ENCODE measurements at places on chromosomes 7 and 10. TPM values are rescaled to one million over a fixed set of nuclear protein-coding genes. Genes with fewer than 3 reads are reported as not detected.

GRCh38 chr10:86709396-86710185, 41.3 kb downstream of the LDB3 start:
- no peak overlapping the region for H3K27ac ChIP-seq

DNA sequence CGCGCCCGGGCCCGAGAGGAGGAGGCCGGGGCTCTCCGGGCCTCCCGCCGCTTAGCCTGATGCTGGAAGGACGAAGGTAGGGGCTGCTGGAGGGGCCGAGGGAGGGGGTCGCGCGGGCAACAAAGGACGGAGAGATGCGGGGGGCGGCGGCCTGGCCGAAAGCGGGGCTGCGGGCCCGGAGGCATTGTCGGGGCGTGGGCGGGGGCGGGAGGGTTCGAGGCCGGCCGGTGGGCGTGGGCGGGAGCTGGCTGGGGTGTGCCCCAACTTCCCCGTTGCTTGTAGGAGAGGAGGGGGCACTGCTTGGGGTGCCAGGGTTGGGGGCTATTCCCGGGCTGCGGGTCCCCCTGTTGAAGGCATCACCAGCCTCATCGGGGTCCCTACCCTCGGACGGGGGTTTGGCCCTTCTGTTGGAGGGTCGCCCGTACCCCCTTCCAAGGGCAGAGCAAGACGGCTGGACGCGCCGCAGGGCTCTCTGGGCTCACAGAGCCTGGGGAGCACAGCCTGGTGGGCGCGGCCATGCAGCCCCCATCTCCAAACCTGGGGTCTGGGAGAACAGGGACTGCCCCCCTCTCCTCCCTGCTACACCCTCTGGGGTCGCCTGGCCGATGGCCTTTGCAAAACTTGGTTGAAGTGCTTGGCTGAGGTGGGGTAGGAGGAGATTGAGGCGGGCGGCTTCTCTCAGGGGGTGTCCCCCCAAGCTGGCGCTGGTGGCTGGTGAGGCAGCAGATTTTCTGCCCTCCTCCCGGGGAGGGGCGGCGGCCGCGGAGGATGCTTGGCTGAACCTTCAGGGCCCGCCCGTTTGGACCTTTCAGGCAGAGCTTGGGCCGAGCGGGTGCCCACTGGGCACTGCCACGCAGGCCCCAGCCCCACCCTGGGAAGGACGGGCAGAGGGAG, 699 bp downstream of the CLIP2 start:
- H3K27ac ChIP-seq, result no peak overlapping the region
- peak; percentile 42 for DNase-seq
- H3K4me3 ChIP-seq, result peak overlapping the region; percentile 38
- H3K36me3 ChIP-seq, result no peaks in the 10 kb centered on the region
- H3K4me1 ChIP-seq, result peaks cover 11% of the 10 kb centered on the region

- H3K36me3 ChIP-seq, result peaks cover 5% of the 10 kb centered on the region
- no peak overlapping the region for H3K27ac ChIP-seq
- no peak for DNase-seq
- peaks cover 7% of the 10 kb centered on the region for H3K4me1 ChIP-seq
These were observed 98.4 kb upstream of the GJD4 start for GRCh38 chr10:35506741-35507140.

GRCh38 chr10:123494301-123494808, 171.8 kb upstream of the GPR26 start:
- no peak overlapping the region for H3K27ac ChIP-seq
- no peak overlapping the region for H3K4me3 ChIP-seq
- no peaks in the 10 kb centered on the region for H3K4me1 ChIP-seq
- no peaks in the 10 kb centered on the region for H3K36me3 ChIP-seq
- no peak for DNase-seq

GRCh38 chr7:31076051-31076450, 23.9 kb downstream of the ADCYAP1R1 start:
- H3K27me3 ChIP-seq, result peaks cover 5% of the 10 kb centered on the region
- no peaks in the 10 kb centered on the region for H3K36me3 ChIP-seq
- no peak for DNase-seq
- no peaks in the 10 kb centered on the region for H3K4me1 ChIP-seq
- H3K27ac ChIP-seq, result no peak overlapping the region

- no peaks in the 10 kb centered on the region for H3K4me1 ChIP-seq
- no peaks in the 10 kb centered on the region for H3K36me3 ChIP-seq
- no peak overlapping the region for H3K4me3 ChIP-seq
- DNase-seq, result no peak
- H3K27ac ChIP-seq, result no peak overlapping the region
These were observed 46.7 kb upstream of the FOXI2 start for GRCh38 chr10:127690176-127690835.

GRCh38 chr7:120169996-120170783, 102.8 kb upstream of the KCND2 start:
- no peaks in the 10 kb centered on the region for H3K4me1 ChIP-seq
- no peaks in the 10 kb centered on the region for H3K27me3 ChIP-seq
- no peaks in the 10 kb centered on the region for H3K36me3 ChIP-seq

GRCh38 chr7:30681331-30681797, 892 bp downstream of the CRHR2 start:
- H3K4me3 ChIP-seq, result peak overlapping the region; percentile 30
- peaks cover 5% of the 10 kb centered on the region for H3K4me1 ChIP-seq
- H3K36me3 ChIP-seq, result no peaks in the 10 kb centered on the region
- peaks cover 61% of the 10 kb centered on the region for H3K27me3 ChIP-seq

DNA sequence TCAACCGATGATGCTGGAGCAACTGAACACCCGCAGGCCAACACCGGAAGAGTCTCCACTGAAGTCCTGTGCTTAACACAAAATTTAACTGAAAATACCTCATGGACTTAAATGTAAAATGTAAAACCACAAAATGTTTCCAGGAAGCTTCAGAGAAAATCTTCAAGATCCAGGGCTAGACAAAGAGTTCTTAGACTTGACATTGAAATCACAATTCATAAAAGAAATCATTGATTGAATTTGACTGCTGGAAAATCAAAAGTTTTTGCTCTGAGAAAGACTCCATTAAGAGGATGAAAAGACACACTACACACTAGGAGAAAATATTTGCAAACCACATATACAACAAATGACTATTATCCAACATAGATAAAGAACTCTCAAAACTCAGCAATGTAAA, 234.7 kb upstream of the PPP2R2D start:
- no peak overlapping the region for H3K27ac ChIP-seq
- no peaks in the 10 kb centered on the region for H3K4me1 ChIP-seq
- DNase-seq, result no peak
- no peak overlapping the region for H3K4me3 ChIP-seq
- peaks cover 6% of the 10 kb centered on the region for H3K27me3 ChIP-seq
- no peaks in the 10 kb centered on the region for H3K36me3 ChIP-seq

DNA sequence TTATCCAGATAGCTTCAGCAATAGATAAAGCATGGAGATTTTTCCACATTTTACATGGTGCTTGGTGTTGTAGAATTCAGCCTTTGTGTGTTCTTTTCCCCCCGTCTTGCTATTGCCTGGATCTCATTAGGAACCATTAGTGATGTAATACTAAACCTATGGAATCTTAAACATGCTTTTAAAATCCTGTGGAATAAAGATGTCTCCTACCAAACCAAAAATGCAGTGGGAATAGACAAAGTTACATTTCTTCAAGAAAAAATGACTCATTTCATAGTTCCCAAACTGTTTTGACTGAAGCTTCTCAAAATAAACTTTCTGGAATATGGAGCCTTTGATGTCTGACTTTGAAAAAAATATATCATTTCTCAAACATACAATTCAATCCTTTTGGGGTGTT, 44.0 kb downstream of the CALD1 start:
- no peak for DNase-seq
- H3K27me3 ChIP-seq, result no peaks in the 10 kb centered on the region
- H3K4me3 ChIP-seq, result no peak overlapping the region
- H3K4me1 ChIP-seq, result no peaks in the 10 kb centered on the region
- no peak overlapping the region for H3K27ac ChIP-seq

DNA sequence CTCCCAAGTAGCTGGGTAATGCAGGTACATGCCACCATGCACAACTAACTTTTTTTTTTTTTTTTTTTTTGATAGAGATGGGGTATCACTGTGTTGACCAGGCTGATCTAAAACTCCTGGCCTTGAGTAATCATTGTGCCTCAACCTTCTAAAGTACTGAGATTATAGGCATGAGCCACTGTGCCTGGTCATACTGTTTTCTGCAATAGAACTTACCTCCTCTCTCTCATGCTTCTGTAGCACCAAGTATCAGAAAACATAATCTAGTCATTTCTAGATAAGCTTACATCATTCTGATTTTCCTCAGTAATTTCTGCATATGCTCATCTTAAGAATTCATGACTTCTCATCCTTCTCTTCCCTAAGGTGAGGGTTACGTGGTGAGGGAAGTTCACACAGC, 210.0 kb downstream of the IMMP2L start:
- H3K4me1 ChIP-seq, result peaks cover 11% of the 10 kb centered on the region
- no peak for DNase-seq
- no peaks in the 10 kb centered on the region for H3K27me3 ChIP-seq
- H3K27ac ChIP-seq, result no peak overlapping the region
- peaks cover 2% of the 10 kb centered on the region for H3K36me3 ChIP-seq

DNA sequence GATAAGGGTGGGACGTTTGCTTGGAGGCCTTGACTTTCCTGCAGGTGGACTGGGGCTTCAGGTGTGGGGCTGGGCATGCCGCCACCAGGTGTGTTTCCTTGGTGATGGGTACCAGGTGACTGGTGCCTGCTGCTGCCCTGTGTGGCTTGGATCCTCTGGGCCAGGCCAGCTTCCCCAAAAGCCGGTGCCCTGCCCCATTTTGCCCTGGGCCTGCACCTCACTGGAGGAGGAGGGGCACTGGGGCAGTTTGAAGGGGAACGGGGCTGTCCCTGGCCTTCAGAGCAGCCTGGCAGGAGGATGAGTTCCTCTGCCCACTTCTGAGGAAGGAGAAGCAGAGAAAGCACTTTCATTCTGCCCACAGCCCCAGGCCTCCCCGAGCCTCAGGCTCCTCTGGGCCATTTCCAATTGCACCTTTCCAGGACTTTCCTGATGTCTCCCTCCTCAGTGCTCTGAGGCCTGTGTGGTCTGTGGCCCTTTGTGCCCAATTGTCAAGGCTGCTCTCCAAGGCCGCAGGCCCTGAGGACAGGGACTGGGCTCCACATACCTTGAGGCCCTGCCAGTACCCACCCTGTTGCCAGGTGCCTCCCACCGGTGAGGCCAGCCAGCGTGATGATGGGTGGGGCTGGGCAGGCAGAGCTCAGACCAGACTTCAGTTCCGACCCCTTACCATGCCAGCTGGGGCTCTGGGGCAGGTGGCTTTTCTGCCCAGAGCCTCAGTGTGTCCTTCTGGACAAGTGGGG, 25.3 kb upstream of the SMARCD3 start:
- no peaks in the 10 kb centered on the region for H3K36me3 ChIP-seq
- H3K4me1 ChIP-seq, result peaks cover 20% of the 10 kb centered on the region
- H3K27me3 ChIP-seq, result no peaks in the 10 kb centered on the region

- H3K27me3 ChIP-seq, result peaks cover 49% of the 10 kb centered on the region
- H3K36me3 ChIP-seq, result no peaks in the 10 kb centered on the region
- H3K4me1 ChIP-seq, result peaks cover 5% of the 10 kb centered on the region
- no peak within 1 kb of the TSS for H3K27ac ChIP-seq
- no peak for DNase-seq
- H3K4me3 ChIP-seq, result peak within 1 kb of the TSS; percentile 10
These were observed at the start of gene GPNMB for GRCh38 chr7:23246555-23246954. TSS of gene GPNMB (plus strand) at chr7:23246775. CDS start at chr7:23246858, 83 bp downstream.

DNA sequence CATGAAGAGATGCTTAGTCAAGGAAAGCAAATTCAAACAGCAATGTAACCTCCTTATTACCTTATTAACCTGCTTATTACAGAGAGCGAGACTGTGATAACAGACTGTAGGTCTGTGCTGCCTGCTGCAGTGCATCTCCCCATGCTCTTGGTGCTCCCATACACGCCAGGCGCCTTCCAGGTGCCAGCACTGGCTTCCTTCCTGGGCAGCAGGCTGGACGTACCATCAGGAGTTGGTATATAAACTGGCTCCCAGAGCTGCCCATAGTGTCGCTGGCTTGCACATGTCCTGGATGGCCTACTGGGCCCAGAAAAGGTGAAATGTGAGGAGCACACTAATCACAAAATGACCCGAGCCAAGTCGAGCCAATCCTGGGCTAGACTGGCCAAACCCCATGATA, 13.5 kb downstream of the ATP6V0E2 start:
- DNase-seq, result no peak
- H3K27ac ChIP-seq, result no peak overlapping the region
- H3K36me3 ChIP-seq, result peaks cover 6% of the 10 kb centered on the region
- H3K4me3 ChIP-seq, result no peak overlapping the region
- H3K4me1 ChIP-seq, result peaks cover 8% of the 10 kb centered on the region

DNA sequence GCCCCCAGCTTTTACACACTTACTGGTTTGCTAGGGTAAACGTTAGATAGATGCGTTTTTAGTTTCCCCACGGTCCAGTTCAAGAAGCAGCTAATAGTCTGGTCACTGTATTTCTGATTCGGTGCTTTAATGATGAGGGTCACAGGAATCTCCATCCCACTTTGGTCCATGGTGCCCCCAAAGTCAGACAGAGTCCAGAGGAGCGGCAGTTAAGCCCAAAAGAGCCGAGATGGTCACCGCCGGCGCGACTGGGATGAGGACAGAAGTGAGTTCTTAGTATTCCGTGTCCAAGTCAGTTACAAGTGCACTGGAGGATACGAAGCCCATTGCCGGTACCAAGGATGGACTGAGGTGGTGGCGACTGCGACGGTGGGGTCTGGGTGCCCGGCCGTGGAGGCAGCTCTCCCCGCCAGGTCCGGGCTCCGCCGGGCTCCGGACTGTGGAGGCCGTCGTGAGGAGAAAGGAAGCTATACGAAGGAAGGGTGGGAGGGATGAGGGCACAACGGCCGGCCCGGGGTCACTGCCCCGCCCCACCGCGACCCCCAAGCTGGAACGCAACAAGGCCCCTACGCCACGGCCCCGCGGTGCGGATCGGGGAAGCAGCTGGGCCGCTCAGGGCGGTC, 663 bp downstream of the HERPUD2 start:
- peaks cover 38% of the 10 kb centered on the region for H3K4me1 ChIP-seq
- no peaks in the 10 kb centered on the region for H3K27me3 ChIP-seq
- no peak for DNase-seq

SLC39A12 gene
- not detected for total RNA-seq

NRCAM gene
- total RNA-seq, result 0.81 TPM

VCL gene
- 14.4 TPM for total RNA-seq

NME8 gene
- not detected for total RNA-seq
